GM06990 (cell line): ENCODE measurements at places on chromosomes 6 and 20.

DNA sequence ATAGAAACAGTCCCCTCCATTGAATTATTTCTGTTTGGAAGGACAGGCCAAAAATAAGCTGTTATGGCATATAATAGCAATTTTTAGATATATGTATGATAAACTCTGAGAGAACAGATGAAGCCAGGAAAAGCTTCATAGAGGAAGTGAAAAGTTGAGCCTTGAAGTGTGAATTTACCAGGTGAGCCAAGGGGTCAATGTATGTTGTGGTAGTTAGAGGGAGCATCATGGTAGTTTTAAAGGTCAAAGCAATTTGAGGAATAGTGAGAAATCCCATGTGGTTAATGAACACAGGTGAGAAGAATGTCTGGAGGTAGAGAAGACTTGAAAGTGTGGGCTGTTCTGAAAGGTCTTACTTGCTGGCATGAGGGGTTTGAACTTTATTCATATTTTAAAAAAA is 47.0 kb downstream of the COL19A1 start:
- DNase-seq, result no peak

- no peak for DNase-seq
Observed at GRCh38 chr6:128554302-128554701, 33.9 kb upstream of the PTPRK start.

DNA sequence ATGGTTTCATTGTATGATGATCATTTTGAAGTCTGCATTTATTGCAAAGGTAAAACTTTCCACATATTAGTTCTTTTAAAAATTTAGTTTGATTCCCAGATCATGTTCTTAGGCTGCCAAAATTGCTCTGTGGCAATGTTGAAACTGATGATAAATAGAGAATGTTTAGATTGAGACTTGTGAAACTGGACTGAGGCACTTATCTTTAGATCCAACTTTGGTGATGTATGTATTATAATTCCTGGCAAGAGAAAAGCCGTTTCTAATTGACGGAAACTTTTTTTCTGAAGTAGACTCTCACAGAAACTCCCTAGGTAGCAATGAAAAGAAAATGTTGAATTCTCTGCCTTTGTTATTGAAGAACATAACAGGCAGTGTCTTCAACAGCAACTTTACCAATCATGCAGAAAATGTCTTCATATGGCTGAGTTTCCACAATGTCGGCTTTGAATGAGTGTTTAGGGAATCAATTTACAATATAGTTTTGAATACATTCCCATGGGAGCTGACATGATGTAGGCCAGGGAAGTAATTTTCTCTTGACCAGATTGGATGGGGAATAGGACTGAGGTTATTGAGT is 456.2 kb downstream of the CD109 start:
- DNase-seq, result no peak

- DNase-seq, result no peak
Observed at GRCh38 chr20:38159957-38160756, 4.9 kb downstream of the TGM2 start.

GRCh38 chr6:28589957-28590349 is 64.3 kb downstream of the GPX5 start:
- no peak for DNase-seq

- no peak for DNase-seq
Observed at GRCh38 chr20:43508106-43508505, 609 bp downstream of the L3MBTL1 start.

DNA sequence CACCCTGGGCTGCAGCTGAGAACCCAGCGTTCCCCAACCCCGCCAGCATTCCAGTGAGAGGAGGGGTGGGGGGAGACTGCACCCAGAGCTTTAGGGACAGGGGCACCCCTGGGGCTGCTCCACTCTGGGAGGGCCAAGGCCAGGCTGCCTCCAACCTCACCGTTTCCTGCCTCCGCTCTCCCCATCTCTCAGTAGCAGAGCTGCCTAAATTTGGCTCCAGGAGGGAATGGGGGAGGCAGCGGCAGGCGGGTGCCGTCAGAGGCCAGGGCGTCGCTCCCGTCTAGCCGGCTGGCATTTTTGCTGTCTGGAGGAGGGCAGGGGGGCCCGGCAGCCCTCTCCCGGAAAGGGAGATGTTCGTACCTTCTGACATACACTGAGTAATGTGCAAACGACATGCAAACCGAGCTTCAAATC is 46.6 kb downstream of the NOL4L start:
- DNase-seq, result no peak

GRCh38 chr6:20699402-20699801 is 165.1 kb downstream of the CDKAL1 start:
- no peak for DNase-seq
